HAP-1 (cell line): ENCODE measurements at places on chromosomes 4 and X.

- no peak for DNase-seq
Observed at GRCh38 chr4:112954286-112954685, 95.2 kb upstream of the ANK2 start.

- no peak for DNase-seq
Observed at GRCh38 chr4:504076-504475, 5.1 kb downstream of the PIGG start.

DNA sequence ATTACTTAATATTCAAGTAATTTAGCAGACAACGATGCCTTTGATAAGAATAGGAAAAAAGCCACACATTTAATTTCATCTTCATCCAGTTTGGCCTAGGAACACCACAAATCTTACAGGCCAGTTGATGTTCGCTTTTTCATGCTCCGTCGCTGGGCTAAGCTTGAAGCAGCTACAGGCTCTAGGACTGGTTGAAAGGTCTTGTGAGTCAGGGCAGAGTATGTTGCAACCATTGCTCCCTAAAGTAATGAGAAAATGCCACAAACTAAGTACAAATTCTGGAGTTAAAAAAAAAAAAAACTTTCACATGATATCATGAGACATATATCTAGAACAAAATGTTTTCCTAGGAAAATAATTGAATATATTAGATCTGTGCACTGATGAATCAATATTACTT lies 123.8 kb downstream of the RPS6KA6 start:
- no peak for DNase-seq

- peak; percentile 35 for DNase-seq
Observed at GRCh38 chr4:891747-892146, 40.4 kb downstream of the GAK start.

GRCh38 chr4:181908168-181908567 lies 335.0 kb upstream of the TENM3 start:
- DNase-seq = no peak

- peak; percentile 72 for DNase-seq
Observed at GRCh38 chr4:110489901-110490508, 14.1 kb downstream of the ENPEP start.

- no peak for DNase-seq
Observed at GRCh38 chrX:23662853-23663252, 4.4 kb upstream of the PRDX4 start.

DNA sequence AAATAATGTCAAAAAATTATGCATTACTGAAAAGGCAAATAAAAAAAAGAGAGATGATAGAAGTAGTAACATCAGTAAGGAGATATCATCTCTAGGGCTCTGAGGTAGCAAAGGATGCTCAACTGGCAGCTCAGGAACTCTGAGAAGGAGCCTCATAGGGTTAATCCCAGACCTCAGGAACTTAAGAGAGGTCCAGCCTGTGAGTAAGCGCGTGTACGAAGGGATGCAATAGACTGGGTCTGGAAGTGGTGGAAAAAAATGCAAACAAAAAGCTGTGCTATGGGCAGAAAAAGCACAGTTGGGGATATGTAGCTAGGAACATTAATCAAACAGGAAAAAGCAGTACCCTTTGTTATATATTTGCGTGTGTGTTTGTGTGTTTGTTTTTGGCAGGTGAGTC lies 282.0 kb downstream of the GALNTL6 start:
- DNase-seq = no peak

GRCh38 chr4:30716158-30716557 lies 4.0 kb upstream of the PCDH7 start:
- DNase-seq = no peak

GRCh38 chrX:23389196-23389792 lies 54.6 kb downstream of the PTCHD1 start:
- no peak for DNase-seq
